ENCODE measurements at places on chromosomes 16 and 17.
A peak's percentile ranks its signal among the peaks of the same experiment; 100 is the strongest.

- no peak for DNase-seq
These were observed 71.7 kb downstream of the GPRC5B start for GRCh38 chr16:19812986-19813385.

GRCh38 chr17:44203731-44204440, 4.2 kb upstream of the ATXN7L3 start:
- DNase-seq: peak; percentile 52

DNA sequence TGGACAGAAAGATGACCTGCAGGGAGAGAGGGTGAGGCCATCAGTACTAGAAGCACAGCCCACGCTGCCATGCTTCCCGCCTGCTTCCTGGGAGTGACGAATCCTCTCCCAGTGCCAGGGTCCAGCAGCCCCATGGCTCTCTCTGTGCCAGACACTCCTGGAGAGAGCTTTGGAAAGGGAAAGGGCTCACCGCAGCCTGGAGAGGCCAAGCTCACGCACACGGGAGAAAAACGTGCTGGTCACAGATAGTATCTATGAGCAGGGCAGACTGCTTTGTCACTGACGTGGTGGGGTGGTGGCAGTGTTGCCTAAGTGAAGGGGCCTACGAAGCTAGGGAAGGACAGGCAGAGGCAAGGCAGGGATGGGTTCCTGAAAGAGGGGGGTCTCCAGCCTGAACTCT, 5.4 kb downstream of the WBP2 start:
- no peak for DNase-seq

DNA sequence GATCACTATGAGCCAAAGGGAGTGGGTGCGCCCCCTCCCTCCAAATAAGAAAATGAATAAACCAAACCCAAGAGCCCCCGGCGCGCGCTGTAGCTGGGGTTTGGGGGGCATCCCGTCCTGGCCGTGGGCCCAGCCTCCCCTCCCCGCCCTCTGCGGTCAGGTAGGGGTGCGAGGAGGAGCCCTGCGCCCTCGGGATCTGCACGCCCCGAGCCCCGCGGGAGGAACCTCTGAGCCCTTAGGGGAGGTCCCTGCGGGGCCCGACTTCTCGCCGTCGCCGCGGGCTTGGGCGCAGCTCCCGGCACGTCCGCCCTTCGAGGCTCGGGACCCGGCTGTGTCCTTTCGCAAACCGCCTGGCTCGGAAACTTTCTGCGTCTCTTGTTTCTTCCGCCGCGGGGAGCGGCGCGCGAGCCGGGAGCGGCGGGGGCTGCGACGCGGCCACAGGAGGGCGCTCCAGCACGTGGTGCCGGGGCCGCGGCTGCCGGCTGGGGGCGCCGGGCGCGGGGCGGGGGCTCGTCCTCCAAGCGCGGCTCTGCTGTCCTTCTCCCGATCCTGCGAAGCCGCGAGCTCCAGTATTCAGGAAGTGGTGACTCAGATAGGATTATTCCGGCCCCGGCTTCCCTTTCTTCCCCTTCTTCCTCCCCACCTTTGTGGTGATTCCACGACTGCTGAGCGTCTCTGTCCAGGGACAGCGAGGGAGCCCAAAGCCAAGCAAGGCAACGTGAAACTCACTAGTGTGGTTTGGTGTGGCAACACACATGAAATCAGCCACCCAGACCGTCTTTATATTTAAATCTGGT, 1.6 kb downstream of the PITPNC1 start:
- peak; percentile 73 for DNase-seq

DNA sequence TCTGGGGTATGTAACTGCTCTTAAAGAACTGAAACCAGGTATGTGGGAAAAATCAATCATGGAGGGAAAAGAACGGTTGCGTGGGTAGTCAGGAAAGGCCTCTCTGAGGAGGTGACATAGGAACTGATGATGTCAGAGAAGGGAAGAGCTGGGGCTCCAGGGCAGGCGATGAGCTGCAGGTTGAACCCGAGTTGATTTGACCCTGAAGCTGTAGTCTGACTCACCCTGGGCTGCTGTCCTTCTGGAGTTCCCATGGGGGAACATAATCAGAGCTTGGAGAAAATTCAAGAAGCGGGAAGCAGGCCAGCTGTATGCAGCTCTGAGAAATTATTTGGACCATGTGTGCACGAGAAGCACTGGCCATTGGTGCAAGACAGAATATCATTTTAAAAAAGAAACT, 16.7 kb downstream of the SLC6A2 start:
- DNase-seq: no peak

GRCh38 chr17:80696456-80696855, 151.8 kb downstream of the RPTOR start:
- no peak for DNase-seq
